ENCODE measurements at places on chromosomes 5 and 9.

DNA sequence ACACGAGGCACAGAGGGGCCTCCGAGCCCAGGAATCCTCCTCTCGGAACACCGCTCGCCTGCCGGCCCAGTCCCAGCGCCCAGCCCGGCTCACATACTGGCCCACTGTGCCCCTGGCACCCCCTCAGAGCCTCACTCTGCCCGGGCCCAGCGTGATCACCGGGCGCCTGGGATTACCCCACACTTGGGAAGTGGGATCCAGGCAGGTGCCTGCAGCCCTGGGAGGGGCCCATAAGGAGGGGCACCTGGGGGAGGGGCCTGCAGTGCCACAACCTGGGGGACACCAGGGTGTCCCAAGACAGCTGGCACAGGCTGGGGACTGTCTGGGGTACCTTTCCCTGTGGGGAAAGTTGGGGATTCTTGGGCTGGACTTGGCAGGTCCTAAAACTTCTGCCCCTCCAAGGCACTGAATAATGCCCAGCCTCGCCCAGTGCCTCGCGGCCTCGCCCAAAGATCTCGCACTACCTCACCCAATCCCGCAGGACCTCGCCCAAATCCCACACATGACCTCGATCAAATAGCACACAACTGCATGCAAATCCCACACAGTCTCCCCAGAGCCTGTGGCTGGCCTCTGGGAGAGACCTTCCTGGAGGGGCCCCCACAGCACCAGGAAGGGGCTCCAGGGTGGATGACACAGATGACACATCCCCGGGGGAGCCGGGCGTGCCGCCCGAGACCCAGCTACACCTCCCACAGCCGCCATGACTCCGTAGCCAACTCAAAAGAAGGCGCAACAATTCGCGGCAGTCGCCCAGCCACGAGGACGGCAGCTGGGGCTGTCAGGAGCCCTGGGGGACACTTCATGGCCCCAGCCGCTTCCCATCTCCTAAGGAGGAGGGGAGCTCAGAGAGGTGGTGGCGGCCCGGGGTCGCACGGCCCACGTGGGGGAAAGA, 13.7 kb downstream of the NOTCH1 start:
- DNase-seq: no peak

- DNase-seq: no peak
These were observed 38.7 kb upstream of the UBTD2 start for GRCh38 chr5:172322028-172322965.

DNA sequence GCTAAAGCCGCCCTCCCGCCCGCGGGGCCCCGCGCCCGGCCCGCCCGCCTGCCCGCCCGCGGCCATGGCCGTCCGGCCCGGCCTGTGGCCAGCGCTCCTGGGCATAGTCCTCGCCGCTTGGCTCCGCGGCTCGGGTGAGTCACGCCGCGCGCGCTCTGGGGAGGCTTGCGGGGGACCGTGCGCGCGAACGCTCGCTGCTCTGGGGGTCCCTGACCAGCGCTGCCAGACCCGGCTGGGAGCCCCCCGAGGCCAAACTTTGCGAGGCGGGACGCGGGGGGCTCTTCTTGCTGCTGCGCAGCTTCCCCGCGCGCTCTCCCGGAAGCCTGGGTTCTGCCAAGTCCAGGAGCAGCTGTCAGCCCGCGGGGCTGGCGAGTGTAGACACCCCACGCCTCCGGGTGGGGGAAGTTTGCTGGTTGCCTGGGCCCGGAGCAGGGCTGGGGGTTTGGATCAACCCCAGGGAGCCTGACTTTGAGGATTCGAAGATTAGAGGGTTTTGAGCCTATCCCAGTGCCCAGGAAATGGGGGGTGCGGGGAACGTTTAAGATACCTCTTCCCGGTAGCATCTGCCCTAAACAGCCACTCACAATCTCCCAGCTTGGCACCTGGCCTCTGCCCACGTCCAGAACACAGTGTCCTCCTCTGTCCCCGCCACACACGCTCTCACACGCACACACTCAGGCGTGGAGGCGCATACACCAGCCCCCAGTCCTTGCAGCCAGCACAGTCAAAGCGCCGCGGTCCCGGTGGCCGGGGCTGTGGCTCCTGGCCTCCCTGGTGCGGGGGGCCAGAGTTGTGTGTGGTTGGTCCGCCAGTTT, 535 bp downstream of the UNC5A start:
- DNase-seq: no peak

- DNase-seq: no peak
These were observed 89.3 kb upstream of the ALDH1A1 start for GRCh38 chr9:73042155-73042554.

DNA sequence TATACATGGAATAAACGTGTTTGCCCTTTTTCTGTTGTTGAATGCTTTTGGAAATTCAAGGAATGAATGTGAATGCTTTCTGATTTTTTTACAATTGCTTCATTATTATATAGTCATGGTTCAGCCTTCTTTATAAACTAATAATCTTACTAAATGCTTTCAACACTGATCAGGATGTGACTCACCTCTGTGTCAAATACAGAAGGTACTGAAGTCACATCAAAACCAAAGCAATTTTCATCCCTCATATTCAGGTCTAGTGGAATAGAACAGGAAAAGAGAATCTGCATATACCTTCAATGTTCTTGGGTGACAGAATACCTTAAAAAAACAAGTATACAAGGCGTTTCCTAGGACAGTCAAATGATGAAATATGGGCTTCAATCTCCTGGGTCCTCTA, 170.7 kb downstream of the PDE4D start:
- no peak for DNase-seq

DNA sequence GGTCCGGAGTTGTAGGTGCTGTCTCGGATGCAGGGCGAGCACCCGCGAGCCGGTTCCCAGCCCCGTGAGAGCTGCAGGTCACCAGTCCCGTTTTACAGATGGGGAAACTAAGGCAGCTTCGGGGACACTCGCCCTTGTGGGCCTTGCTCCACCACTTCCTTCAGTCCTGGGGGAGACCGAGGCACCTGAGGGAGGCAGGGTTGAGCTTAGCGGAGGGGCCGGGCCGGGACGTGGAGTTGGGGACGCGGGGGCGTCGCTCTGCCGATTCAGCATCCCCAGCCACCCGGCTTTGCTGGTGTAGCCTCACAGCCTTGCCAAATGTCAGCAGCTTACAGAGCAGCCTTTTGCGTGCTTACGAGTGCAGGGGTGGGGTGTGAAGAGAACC, 530 bp downstream of the BBLN start:
- no peak for DNase-seq
